KBM-7 (cell line): ENCODE measurements at places on chromosomes 1 and 21.

GRCh38 chr1:231019711-231020110 lies 20.3 kb downstream of the FAM89A start:
- no peak for DNase-seq

GRCh38 chr1:85158910-85159309 lies 41.9 kb downstream of the SYDE2 start:
- no peak for DNase-seq

GRCh38 chr1:241972703-241973369 lies 15.3 kb downstream of the BECN2 start:
- no peak for DNase-seq

GRCh38 chr1:48030211-48030610 lies 33.0 kb upstream of the TRABD2B start:
- no peak for DNase-seq

DNA sequence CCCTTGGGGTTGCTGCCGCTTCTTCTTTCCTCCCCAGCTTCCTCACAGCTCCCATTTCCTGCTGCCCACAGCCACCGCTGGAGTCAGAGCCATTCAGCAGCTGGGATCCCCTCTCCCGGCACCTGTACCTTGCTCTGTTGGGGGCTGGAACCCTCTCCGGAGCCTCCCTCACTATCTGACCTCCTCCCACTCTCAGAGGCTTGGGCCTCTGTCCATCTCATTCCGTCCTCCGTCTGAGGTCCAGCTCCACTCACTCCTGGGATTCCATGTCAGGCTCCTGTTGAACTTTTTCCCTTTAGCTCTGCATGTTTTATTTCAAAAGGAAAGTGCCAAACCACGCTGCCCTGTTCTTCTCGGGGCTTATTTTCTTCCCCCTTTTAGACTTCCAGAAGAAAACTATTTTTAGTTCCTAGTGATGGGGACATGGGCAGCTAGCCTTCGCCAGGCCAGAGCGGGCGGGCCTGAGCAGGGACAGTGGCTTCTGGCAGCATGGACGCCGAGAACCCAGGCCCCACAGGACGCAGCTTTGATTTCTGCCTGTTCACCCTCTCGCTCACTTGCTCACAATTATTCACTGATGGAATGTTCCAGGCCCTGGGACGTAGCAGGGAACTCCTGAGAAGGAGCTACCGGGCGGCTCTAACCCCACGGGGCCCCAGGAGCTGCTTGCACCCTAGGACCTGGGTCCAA lies 79.2 kb downstream of the ARHGEF10L start:
- no peak for DNase-seq

DNA sequence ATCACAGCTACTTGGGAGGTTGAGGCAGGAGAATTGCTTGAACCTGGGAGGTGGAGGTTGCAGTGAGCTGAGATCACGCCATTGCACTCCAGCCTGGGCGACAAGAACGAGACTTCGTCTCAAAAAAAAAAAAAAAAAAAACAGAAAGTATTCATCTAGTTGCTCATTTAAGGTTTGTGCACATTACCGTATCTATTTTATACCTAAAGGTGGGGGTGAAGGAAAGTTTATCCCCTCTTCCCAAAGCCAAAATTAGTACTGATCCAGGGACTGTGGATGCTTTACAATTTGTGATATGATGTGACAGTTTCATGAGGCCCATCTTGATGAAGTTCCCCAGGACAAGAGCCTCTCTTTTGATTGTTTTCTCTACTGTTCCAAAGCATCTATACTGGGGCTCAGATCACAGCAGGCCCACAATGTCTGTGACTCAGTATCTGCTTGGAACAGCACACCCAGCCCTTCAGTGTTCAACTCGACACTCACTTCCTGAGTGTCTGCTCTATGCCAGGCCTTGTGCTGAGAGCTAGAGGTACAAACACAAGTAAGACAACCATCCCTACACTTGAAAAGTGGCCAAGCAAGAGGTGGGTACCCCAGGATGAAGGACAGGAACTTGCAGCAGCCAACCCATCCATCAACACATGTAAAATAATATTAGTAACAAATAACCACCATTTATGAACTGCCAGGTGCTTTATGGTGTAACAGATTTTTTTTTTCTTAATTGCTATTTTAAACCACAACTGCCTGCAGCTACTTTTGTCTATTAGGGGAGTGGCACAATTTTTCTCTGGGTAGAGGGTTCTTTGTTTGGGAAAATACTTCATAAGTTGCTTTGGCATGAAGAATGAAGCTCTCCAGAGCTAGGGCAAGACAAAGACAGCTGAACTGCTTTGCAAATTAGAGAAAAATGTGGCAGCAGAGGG lies 29.0 kb upstream of the KHDRBS1 start:
- DNase-seq = no peak
